CD4-positive, alpha-beta T cell treated with Interleukin-10 for 1 hour (primary cell): ENCODE measurements at places on chromosomes 6 and 20.

DNA sequence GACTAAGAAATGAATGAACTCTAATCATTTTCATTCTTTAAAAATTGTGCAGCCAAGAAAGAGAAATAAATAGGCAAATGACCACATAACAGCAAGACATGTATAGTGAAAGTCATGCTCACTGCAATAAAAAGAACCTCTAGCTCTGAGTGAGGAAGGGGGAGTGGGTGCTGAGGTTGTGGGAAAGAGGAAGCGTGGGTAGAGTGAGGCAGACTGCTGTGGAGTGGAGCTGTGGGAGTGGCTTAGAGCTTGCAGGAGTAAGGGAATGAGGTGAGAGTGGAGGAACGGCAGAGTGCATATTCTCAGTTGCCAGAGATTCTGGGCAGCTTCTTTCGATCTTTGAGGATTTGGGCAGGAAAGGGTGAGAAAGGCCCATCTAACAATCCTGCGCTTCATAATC, 10.4 kb downstream of the DEFB129 start:
- DNase-seq: peak; percentile 9

DNA sequence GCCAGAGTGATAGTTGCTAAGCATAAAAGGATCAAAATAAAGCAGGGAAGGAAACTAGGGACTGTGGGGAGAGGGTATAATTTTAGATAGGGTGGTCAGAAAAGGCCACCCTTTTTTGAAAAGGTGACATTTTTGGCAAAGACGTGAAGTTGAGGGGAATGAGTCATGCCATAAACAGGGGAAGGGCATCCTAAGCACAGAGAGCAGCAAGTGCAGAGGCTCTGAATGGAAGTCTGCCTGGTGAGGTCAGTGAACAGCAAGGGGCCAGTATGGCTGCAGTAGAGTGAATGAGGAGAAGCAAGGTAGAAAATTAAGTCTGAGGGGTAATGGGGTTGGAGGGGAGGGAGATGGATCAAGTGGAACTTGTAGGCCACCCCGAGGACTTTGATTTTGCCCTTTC, 2.4 kb downstream of the KLC4 start:
- DNase-seq: no peak

DNA sequence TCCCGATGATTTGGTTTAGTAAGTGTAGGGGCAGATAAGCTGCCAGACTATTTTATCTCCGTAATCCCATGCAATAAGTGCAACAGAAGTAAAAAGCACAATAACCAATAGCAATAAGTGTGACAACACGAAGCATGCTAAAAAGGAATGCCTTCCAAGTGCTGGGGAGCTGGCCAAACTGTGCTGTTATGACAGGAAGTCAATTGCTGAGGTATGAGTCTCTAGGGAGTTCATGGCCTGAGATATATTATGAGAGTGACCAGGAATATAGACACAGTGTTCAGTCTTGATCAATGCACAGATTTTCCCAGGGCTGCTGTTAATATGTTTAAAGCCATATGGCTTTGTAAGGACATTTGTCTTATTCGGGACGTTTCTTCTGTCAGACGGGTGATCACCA, 10.5 kb upstream of the ANGPT4 start:
- no peak for DNase-seq

- DNase-seq: no peak
Measured at GRCh38 chr6:90082847-90083246, 188.6 kb downstream of the GJA10 start.

DNA sequence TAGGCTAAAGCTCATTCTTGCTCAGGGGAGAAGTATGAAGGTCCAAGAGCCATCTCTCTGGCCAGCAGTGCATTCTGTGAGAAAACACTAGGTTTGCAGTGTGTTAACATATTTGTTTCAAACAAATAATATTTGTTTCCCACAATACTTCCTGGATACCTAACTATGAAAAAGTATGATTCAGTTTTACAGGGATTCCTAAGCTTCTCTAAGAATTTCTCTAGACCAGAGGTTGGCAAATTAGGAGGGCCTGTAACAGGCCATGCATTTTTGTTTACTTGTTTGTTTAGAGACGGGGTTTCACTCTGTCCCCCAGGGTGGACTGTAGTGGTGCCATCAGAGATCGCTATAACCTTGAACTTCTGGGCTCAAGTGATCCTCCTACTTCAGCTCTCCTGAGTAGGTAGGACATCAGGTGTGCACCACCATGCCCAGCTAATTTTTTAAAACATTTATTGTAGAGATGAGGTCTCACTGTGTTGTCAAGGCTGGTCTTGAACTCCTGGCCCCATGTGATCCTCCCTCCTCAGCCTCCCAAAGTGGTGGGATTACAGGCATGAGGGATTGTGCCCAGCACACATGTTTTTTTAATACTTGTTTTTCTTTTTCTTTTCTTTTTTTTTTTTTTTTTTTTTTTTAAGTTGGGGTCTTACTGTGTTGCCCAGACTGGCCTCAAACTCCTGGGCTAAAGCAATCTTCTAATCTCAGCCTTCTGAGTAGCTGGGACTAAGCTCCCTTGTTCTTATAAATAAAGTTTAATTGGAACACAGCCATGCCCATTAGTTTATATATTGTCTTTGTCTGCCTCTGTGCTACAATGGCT, 71.7 kb downstream of the ADGRG6 start:
- DNase-seq: no peak

- DNase-seq: no peak
Measured at GRCh38 chr6:158843751-158844683, 24.8 kb upstream of the EZR start.

GRCh38 chr6:140711019-140711613, 1336.7 kb upstream of the CITED2 start:
- DNase-seq: no peak

GRCh38 chr6:74287932-74288331, 591.9 kb downstream of the CD109 start:
- no peak for DNase-seq

GRCh38 chr20:11219192-11219591, 545.4 kb upstream of the JAG1 start:
- DNase-seq: no peak

DNA sequence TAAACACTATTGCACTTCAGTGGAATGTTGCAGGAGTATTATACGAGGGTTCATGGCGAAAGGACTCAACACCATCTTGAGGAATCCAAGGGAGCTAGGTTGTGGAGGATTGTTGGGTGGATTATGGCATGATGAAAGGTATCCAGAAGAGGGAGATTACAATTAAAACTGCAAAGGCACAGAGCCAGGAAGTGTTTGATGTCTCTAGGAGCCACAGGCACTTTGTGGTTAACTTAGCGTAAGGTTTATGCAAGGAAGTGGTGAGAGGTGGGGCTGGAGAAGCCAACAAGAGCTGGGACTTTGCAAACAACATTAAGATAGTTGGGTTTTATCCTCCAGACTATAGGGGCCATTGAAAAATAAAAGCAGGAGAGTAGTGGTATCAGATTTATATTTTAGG, 86.6 kb upstream of the TPD52L1 start:
- DNase-seq: peak; percentile 46

DNA sequence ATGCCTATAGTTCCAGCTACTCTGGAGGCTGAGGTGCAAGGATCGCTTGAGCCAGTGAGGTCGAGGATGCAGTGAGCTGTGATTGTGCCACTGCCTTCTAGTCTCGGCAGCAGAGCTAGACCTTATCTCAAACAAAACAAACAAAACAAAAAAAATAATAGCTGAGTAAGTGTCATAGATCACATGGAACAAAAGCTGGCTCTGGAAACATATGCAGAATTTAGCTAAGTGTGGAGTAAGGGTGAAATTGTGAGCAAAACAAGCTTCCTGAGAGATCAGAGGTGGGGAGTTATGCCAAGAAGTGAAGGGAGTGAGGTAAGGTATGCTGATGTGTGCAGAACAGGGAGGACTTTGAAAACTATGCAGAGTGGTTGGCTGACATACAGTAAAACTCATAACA, 18.7 kb downstream of the SGK1 start:
- no peak for DNase-seq

DNA sequence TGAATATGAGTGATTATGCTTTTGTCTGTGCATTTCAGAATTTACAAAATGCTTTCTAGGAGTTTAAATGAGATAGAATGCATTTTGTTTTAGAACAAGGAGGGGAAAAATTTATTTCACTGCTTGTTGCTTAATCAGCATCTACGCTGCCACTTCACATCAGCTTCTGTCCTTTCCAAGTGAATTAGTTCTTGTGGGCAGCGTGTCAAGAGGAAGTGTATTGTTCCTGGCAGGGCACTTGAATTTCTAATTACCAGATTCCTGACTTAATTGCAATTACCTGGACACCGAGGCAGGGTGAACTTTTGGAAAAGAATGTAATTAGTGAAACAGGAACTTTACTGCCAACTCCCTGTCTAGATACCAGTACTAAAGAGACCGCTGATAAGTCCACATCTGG, 263.5 kb downstream of the TMEM242 start:
- no peak for DNase-seq

DNA sequence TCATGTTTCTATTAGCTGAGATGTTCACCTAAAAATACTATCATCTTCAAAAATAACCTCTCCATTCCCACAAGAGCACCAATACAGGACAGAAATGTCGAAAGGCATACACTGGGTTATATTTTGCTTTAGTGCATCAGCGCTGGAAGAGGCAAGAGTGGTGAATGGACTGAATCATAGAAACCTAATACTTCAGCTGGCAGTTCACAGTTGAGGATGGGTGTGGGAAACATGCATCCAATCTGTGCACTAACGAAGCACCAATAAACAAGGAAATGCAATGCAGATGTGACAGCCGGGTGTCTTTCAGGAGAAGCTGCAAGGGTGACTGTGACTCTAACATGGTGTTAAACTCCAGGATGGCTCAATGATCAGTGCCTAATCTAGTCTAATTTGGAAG, 365.8 kb downstream of the ESR1 start:
- DNase-seq: no peak

DNA sequence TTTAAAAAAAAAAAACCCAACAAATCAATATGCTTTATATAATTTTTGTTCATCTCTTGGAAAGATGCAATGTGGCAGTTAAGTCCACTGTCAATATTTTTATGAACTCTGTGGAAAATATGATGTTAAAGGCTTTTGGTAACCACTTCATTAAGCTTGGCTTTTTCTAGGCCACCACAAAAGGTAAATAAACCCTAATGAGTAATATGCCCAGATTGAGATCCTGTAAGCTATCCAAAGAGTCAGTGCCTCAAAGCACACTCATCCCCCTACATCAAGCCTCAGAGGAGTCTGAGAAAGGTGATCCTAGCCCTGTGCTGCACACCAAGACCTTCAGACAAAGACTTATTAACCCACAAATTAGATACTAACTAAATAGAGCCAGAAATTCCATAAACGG, 121.1 kb downstream of the CDC5L start:
- DNase-seq: no peak

GRCh38 chr6:2558861-2559801, 191.6 kb downstream of the MYLK4 start:
- no peak for DNase-seq

- DNase-seq: no peak
Measured at GRCh38 chr20:41191562-41192500, 54.5 kb downstream of the PLCG1 start.

- DNase-seq: no peak
Measured at GRCh38 chr20:62134735-62135231, 8.4 kb downstream of the PSMA7 start.

DNA sequence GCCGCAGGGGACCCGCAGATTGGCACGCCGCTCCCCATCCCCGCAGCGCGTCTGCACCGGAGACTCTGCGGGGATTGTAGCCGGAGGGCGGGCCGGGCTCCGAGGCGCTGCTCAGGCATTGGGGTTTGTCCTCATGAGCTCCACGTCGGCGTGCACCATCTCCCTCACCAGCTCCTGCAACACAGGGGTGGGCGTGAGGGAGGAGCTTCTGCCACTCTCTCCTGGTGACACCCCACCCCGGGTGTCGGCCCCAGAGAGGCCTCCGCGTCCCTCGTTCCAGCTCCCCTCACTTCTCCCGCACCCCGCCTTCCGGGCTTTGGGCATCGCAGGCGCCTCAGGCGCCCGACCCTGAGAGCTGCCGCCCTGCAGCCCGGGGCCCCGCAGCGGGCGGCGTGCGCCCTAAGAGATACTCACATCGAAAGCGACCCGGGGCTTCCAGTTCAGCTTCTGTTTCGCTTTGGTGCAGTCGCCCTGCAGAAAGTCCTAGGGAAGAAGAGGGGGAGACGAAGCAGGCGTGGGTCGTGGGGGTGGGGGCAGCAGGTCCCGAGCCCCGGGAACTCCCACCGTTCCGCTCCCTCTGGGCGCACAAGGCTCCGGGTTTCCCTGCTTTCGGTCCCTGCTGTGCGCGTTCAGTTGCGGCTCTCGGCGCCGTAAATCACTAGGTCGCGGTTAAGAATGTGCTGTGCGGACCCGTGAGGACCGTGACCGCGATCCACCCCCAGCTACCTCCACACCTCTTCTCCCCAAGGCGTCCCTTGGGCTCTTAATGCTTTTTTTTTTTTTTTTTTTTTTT, 14.5 kb downstream of the FOXC1 start:
- no peak for DNase-seq

DNA sequence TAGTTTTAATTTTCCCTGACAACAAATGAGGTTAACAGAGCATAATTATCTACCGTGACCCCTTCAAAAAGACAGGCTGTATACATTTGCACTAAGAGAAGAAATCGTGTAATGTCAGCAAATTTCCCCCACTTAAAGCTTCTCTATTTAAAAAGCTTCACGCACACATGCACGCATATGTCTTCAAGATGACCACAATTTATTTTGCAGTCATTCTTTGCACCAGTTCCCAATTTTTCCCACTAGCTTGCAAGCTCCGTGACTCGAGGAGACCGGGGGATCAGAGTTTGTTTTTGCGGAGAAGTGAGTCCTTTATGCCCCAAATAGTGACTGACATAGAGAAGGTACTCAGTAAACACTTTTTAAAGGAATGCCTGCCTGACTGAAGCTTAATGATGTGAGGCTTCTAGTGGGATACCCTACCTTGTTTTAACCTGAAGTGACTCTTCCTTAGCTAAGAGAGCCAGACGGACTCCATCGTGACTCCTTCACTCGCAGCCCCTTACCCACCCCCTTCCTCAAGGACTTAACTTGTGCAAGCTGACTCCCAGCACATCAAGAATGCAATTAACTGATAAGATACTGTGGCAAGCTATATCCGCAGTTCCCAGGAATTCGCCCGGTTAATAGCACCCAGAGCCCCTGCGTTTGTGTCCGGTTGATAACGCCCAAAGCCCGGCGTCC, 9.3 kb upstream of the NQO2 start:
- peak; percentile 39 for DNase-seq

GRCh38 chr20:10429443-10429981, 4.5 kb downstream of the MKKS start:
- DNase-seq: no peak

DNA sequence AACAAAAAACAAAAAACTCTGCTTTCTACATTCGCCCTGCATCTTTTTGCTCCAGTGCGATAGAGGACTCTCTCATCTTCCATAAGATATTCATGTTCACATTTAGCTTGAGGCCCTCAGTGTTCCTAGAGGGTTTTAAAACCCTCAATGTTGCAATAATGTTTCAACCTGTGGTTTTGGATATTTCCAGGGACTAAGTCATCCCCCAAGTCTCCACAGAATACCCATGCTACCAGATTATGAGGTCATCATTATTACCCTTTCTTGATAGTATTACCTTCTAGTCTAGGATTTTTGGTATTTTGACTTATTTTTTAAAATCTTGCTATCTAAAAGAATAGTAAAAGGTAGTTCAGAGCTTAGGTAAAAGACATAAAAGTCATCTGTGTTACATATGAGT, 480.5 kb upstream of the ID4 start:
- no peak for DNase-seq
